ENCODE measurements at places on chromosomes 2 and 18.

DNA sequence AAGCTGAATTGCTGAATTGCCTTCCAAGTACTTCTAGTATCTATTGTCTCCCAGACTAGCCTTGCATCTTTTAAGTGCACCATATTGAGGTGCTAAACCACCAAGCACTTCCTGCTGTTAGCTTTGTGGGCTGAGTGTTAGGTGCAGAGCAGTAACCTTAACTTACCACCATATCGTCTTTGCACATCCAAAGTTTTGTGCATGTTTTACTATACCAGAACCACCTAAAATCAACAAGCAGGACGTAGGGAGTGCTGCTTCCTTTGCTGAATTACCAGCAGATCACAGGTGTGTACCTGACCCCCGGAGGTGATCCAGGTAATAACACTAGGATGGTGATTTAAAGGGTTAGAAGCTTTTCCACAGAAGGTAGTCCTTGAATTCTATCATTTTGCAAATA lies 359.9 kb upstream of the HNRNPA3 start:
- peak; percentile 47 for DNase-seq

DNA sequence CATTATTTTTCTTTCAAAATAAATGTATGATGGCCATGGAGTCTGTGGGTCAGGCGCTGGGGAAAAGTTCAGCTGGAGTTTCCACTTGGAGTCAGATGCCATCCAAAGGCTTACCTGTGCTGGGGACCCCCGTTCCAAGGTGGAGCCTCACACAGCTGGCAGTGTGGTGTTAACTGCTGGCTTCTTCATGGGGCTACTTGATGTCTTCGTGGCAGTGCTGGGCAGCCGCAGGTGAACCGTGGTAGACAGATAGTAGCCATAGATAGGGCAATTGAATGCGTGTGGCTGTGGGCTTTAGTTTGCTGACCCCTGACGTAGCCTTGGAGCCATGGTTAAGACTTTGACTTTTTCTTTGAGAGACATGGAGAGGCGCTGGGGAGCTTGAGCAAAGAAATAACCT lies 83.1 kb downstream of the HS6ST1 start:
- no peak for DNase-seq

DNA sequence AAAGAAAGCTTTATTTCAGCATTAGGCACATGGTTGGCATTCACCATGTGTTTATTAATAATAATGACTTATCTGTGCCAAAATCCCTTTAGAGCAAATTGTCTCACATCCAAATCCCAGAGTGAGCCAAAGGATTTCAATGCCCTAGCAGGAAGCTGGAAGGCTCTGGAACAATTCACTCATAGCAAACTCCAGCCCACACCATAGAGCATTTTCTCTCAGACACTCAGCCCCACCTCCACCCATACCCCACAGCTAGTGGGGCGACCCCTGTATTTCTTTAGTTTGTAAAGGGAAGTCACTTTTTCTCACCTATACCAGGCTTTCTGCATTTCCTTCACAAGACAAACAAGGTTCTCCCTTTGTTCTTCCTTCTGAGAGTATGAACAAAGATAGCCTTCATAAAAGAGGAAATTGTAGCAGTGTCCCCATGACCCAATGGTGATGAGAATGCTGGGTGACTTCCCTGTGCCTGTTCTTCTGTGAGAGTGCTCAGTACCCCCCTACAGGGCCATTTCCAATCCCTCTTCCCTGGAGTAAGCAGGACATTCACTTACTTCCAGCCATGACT lies 100.1 kb upstream of the APCDD1 start:
- DNase-seq: no peak

GRCh38 chr2:195471163-195471562 lies 185.9 kb upstream of the SLC39A10 start:
- no peak for DNase-seq

DNA sequence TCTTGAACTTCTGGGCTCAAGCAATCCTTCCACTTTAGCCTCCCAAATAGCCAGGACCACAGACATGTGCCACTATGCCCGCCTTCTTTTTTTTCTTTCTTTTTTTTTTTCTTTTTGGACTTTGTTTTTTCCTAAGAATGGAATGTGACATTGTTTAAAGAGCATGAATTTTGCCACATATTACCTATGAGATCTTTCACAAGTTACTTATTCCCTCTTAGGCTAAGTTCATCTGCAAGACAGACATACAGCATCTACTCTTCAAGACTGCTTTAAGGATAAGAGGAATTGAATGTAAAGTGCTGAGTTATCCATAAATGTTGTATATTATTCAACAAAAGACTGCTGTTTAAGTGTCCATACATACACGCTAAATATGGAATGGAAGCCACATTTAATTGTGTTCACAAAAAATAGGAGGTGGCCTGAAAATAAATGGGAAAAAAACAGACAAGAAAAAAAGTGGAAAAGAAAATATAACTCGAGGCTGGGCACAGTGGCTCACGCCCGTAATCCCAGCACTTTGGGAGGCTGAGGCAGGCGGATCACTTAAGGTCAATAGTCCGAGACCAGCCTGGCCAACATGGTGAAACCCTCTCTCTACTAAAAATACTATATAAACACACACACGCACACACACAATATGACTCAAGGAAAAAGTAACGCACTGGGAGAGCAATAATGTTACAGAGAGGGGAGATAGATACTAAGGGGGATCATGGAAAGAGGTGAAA lies 3.2 kb upstream of the PPM1G start:
- DNase-seq: no peak

- DNase-seq: no peak
These were observed 254.8 kb downstream of the SETBP1 start for GRCh38 chr18:44935455-44935854.

DNA sequence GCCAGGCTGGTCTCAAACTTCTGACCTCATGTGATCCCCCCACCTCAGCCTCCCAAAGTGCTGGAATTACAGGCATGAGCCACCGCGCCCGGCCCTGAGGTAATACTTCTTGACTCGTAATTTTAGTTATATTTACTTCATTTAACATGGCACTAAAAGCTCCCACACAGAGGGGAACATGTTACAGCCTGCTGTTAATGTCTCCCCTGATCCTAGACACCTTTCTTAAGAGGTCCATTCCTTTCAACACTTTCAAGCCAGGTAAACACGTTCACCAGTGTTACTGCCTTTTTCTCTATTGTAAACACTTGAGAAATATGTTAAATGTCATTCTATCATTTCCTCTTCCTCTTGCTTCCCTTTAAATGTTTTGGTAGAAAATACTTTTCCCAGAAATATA lies 161.4 kb downstream of the METTL4 start:
- no peak for DNase-seq

DNA sequence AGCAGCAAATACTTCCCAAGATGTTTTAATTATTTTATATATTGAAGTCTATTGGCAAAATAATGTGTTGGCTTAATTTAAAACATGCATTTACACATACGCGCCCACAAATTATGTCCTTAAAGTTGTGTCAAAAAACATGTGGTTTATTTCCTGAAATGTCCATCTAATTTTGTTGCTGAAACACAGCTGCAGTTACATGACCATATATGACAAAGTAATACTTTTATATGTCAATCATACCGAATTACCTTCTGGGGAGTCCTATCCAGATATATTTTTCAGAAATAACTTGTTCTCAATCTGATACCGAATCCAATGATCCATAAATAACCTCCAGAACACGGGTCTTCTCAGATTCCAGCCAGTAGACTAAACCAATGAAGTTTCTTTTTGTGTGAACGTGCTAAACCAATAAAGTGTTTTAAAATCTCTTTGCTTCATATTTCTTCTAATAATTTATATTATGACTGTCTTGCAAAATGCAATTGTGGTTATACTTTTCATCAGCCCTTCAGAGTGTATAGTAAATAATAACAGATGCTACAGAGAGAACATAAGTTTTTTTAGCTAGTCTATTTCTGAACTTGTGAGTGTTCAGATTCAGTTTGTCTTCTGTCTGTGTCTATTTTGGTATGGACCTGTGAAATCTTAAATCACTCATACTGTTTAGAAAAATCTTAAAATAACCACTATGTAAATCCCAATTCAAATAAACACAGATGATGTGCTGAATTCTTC lies 2.4 kb downstream of the SCG2 start:
- DNase-seq: no peak
